ENCODE measurements at places on chromosomes 5 and 9.

GRCh38 chr5:34854459-34855174 lies 15.7 kb downstream of the TTC23L start:
- DNase-seq = peak; percentile 61

GRCh38 chr5:172918421-172919371 lies 40.5 kb upstream of the RPL26L1 start:
- no peak for DNase-seq

- no peak for DNase-seq
Measured at GRCh38 chr5:153439130-153439529, 51.3 kb upstream of the GRIA1 start.

GRCh38 chr9:128913048-128913900 lies 7.5 kb upstream of the PHYHD1 start:
- no peak for DNase-seq

- DNase-seq = no peak
Measured at GRCh38 chr5:113230711-113231652, 203.8 kb downstream of the TSSK1B start.

DNA sequence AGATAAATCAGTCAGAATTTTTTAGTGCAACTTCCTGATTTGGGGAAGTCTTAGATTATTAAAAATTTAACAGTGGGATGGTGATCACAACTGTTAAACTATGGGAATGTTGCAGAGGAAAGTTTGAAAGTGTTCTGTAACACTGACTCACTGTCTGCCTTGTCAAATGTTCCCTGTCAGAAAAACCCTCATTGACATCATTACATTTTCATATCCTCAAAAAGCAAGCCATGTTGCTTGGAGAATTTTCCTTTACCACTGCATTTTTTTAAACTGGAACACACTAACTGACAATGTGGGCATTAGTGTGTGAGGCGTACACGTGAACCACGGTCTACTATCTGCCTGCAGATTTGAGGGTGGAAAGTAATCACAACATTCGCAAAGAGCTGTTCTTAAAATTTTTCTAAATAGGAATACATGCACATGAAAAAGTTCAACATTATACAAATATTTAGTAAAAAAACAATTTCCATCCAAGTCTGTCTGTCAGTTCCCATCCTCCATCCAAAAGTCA lies 28.6 kb upstream of the IL7R start:
- no peak for DNase-seq

- DNase-seq = no peak
Measured at GRCh38 chr9:32399110-32399815, 14.8 kb downstream of the ACO1 start.

- no peak for DNase-seq
Measured at GRCh38 chr9:127805620-127806019, 2.9 kb downstream of the FPGS start.

DNA sequence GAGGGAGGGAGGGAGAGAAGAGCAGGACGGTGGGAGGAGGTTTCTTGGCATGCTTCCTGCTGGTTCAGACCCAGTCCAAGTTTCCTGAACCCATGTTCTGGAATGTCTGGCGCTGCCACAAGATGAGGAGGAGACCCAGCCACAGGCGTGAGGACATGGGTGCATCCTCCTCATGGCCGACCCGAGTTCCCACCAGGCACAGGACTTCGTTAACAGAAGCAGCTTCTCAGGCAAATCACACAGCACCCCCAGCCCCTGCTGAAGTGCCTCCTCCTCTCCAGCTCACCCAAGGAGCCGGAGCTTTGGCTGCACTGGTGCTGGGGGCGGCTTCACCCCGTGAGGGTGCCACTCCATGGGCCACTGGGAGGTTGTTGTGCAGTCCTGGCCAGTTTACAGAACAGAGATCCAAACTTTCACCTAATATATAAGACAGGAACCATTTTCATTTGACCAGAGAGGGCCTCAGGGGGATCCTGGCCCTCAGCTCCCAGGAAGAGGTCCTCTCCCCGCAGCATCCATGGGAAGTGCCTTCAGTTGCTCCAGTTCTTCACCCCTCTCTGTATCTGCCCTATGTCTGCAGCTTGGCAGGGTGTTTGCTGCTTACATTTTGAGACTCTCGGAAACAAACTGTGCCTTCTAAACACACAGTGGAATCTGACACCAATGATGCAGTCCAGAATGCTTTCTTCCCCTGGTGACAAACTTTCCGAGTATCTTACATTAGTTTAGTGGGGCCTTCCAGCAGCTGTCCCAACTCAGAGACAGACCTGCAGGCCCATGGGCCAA lies 10.2 kb upstream of the NKD2 start:
- DNase-seq = no peak

- no peak for DNase-seq
Measured at GRCh38 chr5:105632043-105632442, 2038.7 kb downstream of the EFNA5 start.

GRCh38 chr5:158943569-158943968 lies 156.1 kb downstream of the EBF1 start:
- DNase-seq = no peak

GRCh38 chr9:105693435-105694189 lies 729 bp upstream of the TMEM38B start:
- no peak for DNase-seq

GRCh38 chr9:79387101-79387835 lies 184.5 kb upstream of the TLE4 start:
- DNase-seq = no peak

DNA sequence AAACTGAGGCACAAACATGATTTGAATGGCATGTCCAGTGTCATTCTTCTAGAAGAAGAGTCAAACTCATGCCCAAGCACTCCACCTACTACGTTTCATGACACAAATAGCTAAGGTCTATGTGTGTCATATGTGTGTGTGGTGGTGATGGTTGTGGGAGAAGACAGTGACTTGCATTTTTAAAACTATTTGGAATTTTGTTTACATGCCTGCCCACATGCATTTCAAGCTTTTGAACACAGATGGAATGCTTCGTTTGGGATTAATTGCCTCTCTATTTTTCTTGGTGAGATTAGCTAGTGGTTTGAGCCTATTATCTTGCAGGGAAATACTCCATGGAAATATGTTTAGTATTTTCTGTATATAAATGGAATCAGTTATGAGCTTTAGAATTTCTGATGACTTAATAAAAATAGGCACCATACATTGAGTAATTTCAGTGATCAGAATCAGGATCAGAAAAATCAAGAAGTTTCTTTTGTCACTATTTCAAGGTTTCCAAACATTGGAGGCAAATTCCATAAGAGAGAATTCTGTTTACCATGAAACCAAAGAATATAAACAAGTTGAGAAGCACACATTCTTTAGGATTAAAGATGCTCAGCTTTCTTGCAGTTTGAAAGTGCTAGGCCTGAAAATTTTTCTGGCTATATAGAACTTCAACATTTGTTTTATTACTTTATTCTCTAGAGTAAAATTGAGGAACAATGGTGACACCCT lies 260.3 kb upstream of the SEMA6A start:
- DNase-seq = no peak

- DNase-seq = peak; percentile 0
Measured at GRCh38 chr5:23507278-23507685, at the start of gene PRDM9. Gene PRDM9, plus strand, starts transcription at chr5:23507609. Its CDS starts 1,425 bp downstream, at chr5:23509034.

GRCh38 chr5:169222934-169223594 lies 77.9 kb downstream of the SLIT3 start:
- no peak for DNase-seq

DNA sequence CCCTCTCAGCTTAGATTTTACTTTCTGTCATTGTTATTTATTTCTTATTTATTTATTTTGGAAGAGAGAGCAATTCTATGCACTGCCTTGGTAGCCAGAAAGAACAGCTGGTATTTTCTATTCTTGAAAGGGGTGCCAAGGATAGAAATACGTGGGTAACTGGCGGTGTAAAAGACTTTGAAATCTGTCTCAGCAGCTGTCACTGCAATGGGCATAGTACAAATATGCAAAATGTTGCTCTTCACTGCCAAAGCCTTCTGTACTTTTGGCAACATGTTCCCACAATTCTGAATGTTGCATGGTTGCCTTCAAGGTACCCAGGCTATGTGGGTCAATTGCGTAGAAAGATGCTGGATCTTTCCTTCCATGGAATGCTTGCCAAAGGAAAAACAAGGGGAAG lies 230.2 kb upstream of the EDIL3 start:
- DNase-seq = no peak

DNA sequence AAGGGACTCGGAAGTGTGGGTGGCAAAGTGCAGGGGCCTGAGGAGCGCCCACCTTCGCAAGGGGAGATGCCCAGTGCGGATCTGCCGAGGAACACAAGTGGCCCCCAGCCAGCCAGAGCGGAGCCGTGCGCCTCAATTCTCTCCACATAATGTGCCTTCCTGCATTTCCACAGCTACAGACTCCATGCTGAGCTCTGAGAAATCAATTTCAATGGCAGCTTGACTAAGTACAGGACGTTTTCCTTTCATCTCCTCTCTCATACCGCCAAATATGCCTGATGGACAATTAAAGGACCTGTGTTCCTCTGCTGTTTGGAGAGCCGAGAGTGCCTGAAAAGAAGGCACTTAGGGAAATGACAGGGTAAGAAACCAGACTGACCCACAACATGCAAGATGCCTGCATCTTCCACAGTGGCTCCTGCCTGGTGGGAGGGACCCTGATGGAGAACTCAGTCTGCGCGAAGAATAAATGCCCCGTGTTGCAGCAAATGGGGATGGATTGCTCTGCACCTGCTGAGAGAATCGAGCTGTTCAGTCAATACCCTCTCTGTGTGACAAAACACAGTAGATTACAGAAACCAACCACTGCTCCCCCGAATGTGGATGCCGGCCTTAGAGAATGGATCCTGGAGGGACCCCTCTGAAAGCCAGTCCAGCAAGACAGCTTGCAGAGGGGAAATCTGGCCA lies 38.6 kb upstream of the OLFM1 start:
- DNase-seq = no peak

DNA sequence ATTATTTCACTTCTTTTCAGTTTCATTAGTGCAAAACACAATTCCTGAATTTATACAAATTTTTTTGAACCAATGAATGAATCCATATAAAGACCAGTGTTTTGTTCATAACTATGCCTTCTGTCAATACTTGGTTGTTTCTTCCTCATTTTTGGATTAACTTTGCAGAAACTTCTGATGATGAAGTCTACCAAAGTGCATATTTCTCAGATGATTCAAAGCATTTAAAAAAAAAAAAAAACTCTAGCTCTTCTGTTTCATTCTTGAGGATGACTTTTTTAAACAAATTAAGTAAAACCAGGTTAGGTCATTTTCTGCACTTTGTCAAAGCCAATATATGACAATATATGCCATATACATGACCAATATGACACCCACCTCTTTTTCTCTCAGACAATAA lies 92.6 kb downstream of the CHSY3 start:
- DNase-seq = no peak

DNA sequence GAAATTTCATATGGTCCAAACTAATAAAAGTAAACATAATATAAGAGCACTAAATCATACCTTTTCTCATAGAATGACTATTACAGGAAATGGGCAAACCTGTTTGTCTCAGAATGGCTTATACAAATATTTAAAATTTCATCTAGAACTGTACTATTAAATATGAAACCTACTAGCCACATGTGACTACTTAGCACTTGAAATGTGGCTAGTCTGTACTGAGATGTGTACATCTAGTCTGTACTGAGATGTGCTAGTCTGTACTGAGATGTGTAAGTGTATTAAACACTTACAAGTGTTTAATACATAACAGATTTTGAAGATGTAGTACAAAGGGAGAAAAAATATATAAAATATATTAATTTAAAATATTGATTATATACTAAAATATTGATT lies 22.4 kb downstream of the ABITRAM start:
- no peak for DNase-seq

DNA sequence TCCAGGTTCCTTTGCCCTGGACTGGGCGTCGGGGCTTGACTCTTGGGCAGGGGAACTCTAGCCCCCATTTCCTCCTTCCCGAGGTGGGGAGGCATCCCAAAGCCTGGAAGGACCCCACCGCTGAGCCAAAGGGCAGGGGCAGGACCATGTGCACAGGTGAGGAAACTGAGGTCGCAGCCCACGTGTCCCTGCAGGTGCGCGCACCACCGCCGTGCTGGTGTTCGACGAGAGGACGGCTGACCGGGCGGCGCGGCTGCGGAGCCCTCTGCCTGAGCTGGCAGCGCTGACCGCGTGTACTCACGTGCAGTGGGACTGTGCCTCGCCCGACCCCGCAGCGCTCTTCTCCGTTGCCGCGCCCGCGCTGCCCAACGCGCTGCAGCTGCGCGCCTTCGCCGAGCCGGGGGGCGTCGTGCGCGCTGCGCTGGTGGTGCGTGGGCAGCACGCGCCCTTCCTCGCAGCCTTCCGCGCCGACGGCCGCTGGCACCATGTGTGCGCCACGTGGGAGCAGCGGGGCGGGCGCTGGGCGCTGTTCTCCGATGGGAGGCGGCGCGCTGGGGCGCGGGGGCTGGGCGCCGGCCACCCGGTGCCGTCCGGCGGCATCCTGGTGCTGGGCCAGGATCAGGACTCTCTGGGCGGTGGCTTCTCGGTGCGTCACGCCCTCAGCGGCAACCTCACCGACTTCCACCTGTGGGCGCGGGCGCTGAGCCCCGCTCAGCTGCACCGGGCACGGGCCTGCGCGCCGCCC lies 2.8 kb downstream of the ADGRD2 start:
- no peak for DNase-seq

GRCh38 chr5:135065306-135066265 lies 31.6 kb upstream of the PITX1 start:
- no peak for DNase-seq

DNA sequence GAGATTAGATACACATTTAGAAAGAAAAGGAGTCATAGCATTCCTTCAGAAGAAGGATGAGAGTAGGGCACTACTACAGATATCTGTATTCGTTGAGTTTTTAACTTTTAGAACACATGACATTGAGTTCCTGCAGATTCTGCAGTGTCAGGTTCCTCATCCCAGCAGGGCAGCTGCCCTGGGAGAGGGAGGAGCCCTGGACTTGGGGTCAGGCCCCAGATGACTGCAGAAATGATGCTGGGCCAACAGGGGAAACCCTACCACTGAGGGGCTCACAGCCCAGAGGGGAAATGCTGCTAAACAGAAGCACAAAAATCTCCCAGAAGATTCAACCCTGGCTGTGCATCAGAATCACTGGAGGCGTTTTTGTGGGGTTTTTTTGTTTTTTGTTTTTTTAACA lies 68.9 kb upstream of the TAF1L start:
- no peak for DNase-seq

- DNase-seq = no peak
Measured at GRCh38 chr5:38557308-38557710, 863 bp upstream of the LIFR start.

DNA sequence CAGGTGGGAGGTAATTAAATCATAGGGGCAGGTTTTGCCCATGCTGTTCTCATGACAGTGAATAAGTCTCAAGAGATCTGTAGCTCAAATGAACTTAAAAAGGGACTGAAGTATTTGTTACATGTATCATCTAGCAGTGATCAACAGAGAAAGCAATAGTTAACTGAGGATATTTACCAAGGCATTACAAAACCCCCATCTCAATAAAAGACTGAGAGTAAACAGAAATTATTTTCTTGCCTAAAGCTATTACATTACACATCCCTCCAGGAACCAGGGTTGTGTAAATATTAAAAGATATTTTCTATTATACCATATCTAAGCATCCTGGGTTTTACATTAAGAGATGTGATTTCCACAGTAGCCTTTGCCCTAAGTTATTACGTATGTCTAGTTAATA lies 169.9 kb downstream of the CTNND2 start:
- no peak for DNase-seq

- peak; percentile 43 for DNase-seq
Measured at GRCh38 chr9:98045234-98046179, 11.0 kb upstream of the NANS start.

- DNase-seq = no peak
Measured at GRCh38 chr5:101009758-101010519, 106.9 kb upstream of the ST8SIA4 start.
